ENCODE measurements at places on chromosomes 2 and 18. TPM values are rescaled to one million over a fixed set of nuclear protein-coding genes. Genes with fewer than 3 reads are reported as not detected.

TMEM37 gene
- 4.1 TPM for total RNA-seq

CNGA3 gene
- 0.11 TPM for total RNA-seq

PLB1 gene
- total RNA-seq, result 0.66 TPM

CCDC85A gene
- 4.4 TPM for total RNA-seq

NEU2 gene
- total RNA-seq, result not detected

GPR39 gene
- total RNA-seq, result not detected

CMPK2 gene
- total RNA-seq, result 4.2 TPM

HAAO gene
- total RNA-seq, result 2.7 TPM

LHCGR gene
- total RNA-seq, result 0.19 TPM

TTC32 gene
- 7.7 TPM for total RNA-seq

TMEM182 gene
- total RNA-seq, result 142 TPM

GNAL gene
- 6.9 TPM for total RNA-seq

AKAIN1 gene
- not detected for total RNA-seq

SCG2 gene
- total RNA-seq, result 0.14 TPM

DNA sequence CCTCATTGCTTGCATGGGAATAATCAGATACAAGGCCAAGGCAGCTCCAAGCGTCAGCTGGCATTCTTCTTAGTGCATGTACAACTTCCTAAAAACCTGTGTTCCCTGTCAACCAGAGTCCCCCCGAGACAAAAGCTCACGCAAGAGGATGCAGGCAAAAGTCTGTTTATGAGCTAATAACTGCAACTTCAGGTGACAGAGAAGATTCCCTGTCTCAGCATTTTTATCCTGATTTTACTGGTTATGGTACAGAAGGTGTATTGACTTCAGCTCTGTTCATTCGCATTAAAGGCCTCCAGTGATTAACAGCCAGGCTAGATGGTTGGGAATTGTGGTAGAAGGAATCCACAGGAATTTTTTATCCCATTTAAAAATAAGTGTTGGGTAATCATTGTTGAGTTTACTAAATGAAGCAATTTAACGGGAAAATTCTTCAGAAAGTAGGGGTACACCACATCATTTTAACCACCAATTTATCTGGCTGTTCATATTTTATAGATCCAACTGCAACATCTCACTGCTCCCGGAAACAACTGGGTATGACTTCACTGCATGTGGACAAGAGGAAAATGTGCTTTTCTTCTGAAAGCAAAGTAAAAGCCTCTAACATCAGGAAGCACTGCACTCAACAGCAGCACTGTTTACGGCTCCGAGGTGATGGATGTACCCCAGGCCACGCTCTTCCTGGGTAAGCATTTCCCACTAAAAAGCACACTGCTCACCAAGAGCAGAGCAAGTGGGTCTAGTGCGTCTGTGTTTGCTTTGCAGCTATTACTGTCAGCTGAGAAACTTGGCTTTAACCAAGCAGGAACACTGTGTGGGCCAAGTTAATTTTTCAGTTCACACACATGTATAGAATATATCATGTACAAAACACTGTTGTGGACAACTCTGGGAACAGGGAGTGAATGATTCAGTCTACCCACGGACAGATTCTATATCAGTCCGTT lies 31.9 kb downstream of the CCBE1 start:
- no peak overlapping the region for H3K4me3 ChIP-seq
- DNase-seq, result no peak
- H3K27me3 ChIP-seq, result no peaks in the 10 kb centered on the region
- no peak overlapping the region for H3K27ac ChIP-seq

DNA sequence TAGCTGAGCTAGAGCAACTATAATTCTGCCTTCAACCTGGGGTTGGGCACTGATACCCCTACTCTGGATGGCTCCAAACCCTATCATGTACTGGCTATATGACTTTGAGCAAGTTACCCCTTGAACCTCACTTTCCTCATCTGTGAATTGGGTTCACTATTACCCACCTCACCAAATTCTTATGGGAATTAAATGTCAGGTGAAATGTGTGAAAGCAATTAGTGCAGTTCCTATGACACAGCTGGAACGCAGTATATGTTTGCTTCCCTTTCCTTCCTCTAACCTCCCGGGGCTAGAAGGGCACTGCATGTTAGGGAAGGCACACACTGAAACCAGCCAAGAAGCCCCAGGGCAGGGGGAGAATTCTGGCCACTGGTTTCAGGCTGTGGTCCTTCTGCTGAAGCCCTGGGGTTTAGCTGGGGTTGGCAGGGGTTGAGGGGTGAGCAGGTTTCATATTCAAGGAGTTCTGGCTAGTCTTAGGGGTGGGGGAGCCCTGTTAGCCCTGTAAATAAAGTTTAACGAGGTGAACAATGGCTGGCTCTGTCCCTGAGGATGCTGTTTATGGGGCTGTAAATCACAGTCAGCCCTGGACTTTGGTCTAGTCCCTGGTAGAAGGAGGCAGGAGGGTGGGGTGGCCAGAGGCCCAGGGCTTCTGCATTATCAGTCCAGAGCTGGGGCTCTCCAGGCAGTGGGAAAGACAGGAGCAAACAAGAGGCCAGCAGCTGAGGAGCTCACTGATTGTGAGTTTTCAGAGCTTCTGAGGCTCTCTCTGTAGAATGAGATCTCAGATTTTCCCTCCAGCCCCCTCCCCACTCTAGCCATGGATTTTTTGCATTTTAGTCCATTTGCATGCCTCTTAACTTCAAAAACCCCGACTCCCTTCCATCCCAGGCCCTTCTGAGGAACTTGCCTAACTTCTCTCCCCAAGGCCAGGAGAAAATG lies 8.0 kb downstream of the PKDCC start:
- H3K27ac ChIP-seq, result no peak overlapping the region
- H3K36me3 ChIP-seq, result peaks cover 72% of the 10 kb centered on the region
- no peak for DNase-seq
- H3K4me3 ChIP-seq, result no peak overlapping the region
- H3K27me3 ChIP-seq, result no peaks in the 10 kb centered on the region

GRCh38 chr2:62457556-62457955 lies 48.4 kb downstream of the TMEM17 start:
- no peaks in the 10 kb centered on the region for H3K36me3 ChIP-seq
- H3K4me3 ChIP-seq, result peak overlapping the region; percentile 63
- DNase-seq, result no peak
- peak overlapping the region; percentile 78 for H3K27ac ChIP-seq
- peaks cover 19% of the 10 kb centered on the region for H3K4me1 ChIP-seq

- no peak overlapping the region for H3K4me3 ChIP-seq
- no peaks in the 10 kb centered on the region for H3K36me3 ChIP-seq
- H3K27ac ChIP-seq, result no peak overlapping the region
- no peak for DNase-seq
These were observed 31.8 kb downstream of the TGIF1 start for GRCh38 chr18:3481696-3482210.

DNA sequence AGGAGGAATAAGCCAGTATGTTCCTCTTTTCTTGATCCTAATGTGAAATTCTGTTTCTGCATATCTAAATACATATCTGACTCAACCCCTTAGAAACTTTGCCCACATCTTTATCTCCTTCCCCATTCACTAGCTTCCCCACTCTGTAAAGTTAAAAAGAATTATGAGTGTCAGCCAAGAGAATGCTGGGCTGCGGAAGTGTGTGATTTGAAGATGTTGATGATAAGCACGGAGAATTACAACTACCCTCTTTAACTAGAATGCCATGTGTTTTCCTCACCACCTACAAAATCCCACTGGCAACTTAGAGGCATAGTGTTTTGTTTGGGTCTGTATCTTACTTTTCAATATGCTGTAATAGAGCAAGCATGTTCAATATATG lies 490.4 kb upstream of the FANCL start:
- H3K4me1 ChIP-seq, result no peaks in the 10 kb centered on the region
- H3K4me3 ChIP-seq, result no peak overlapping the region
- no peak overlapping the region for H3K27ac ChIP-seq

DNA sequence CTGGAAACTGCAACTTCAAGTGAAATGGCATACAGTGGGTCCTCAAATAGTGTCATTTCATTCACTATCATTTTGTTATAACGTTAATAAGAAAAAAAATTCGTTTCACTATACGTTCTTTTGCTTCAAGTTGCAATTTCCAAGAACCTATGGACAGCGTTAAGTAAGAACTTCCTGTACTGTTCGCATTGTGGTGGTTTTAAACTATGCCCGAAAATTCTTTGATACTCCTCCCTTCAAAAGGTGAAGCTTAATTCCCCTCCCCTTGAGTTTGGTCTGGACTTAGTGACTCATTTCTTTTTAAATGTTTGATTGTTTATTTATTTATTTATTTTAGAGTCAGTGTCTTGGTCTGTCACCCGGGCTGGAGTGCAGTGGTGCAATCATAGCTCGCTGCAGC lies 20.7 kb downstream of the GNLY start:
- no peak overlapping the region for H3K4me3 ChIP-seq
- H3K27ac ChIP-seq, result peak overlapping the region; percentile 96
- no peak for DNase-seq
- H3K36me3 ChIP-seq, result no peaks in the 10 kb centered on the region

- no peak overlapping the region for H3K27ac ChIP-seq
- no peak overlapping the region for H3K4me3 ChIP-seq
- DNase-seq, result peak; percentile 46
- H3K4me1 ChIP-seq, result no peaks in the 10 kb centered on the region
- no peaks in the 10 kb centered on the region for H3K27me3 ChIP-seq
- H3K36me3 ChIP-seq, result no peaks in the 10 kb centered on the region
These were observed 29.2 kb upstream of the TEX44 start for GRCh38 chr2:231563378-231563961.

DNA sequence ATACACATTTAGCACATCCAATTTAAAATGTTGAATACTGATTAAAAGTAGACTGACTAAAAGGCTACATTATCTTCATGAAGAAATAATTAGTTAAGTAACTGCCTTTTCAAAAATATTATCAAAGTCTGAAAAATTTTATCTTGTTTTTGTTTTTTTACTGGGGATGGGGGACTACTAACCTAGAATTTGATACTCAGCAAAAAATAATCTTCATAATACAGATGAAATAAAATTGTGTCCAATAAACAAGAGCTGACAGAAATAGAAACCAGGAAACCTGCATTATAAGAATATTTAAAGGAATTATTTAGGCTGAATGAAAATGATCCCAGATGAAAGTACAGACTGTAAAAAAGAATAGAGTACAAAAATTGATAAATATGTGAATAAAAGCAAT lies 200.7 kb upstream of the RGPD4 start:
- no peak overlapping the region for H3K27ac ChIP-seq
- no peaks in the 10 kb centered on the region for H3K27me3 ChIP-seq
- no peak overlapping the region for H3K4me3 ChIP-seq

DNA sequence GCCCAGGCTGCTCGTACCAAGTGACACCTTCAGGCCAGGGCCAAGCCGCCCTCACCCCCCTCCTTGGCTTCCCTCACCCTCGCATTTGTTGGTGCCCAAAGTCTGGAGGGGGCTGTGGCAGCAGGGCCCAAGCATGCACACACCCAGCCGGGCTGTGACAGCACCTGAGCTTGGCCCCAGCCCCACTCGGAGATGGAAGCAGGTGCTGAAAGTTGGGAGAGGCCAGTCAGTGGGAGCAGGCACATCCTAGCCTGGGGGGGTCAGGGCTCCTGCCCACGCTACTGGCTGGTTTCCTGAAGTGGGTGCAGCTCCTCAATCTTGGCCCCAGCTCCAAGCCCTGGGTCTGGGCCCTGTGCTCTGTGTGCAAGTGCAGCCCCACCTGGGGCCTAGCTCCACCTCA lies 228.0 kb downstream of the RDH14 start:
- H3K4me1 ChIP-seq, result no peaks in the 10 kb centered on the region
- H3K27me3 ChIP-seq, result no peaks in the 10 kb centered on the region
- no peak overlapping the region for H3K27ac ChIP-seq
- no peak for DNase-seq

GRCh38 chr2:55482186-55482884 lies 37.2 kb upstream of the CFAP36 start:
- H3K27ac ChIP-seq, result no peak overlapping the region
- no peaks in the 10 kb centered on the region for H3K27me3 ChIP-seq
- H3K4me3 ChIP-seq, result no peak overlapping the region
- H3K4me1 ChIP-seq, result no peaks in the 10 kb centered on the region
- DNase-seq, result no peak
- H3K36me3 ChIP-seq, result no peaks in the 10 kb centered on the region

DNA sequence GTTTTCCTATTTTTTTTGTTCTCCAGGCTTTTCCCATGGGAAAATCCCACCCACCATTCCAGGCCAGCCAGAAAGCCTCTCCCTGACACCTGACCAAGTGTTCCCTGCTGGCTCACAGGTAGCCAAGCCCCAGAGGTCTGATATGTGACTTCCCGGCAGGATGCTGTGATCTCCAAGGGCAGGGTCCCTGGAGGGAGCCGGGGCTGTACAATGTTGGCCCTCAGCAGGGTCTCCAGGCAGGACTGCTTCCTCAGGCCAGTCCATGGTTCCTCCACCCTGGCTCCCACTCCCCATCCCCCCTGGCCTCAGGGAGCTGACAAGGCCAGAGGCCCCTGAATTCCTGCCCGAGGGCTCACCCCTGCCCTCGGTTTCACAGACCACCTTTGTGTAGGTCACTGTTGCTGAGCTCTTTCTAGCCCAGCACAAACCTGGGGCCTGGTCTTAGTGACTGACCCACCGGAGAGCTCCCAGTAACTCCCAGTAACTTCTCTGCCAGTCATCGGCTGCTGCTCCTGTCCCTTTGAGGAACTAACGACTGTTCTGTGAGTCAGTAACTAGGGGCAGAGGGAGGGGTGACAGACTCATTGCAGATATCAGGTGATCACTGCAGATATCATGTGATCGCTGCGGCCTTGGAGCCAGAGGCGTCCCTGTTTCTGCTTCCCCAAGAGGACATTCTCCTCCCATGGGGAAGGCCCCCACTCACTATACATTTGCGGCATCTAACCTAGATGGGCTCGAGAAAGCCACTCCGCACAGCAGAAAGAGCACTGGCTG lies 38.7 kb downstream of the SDC1 start:
- no peaks in the 10 kb centered on the region for H3K36me3 ChIP-seq
- no peak overlapping the region for H3K4me3 ChIP-seq

DNA sequence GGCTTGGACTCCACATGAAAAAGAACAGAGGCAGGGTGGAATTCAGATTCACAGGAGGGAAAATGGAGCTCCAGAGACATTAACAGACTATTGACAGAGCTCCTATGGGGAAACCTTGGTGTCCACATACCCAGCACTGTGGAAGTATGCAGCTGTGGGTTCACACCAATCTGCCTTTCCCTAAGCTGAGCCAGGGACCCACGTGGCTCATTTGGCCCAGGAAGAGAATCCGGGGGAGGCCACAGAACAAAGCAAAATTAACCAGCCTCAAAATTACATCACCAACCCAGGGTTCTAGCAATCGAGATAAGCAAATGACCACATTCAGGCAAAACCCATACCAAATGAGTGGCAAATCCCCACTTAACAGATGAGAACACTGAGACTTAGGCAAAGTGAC lies 105.8 kb upstream of the TWIST2 start:
- peaks cover 3% of the 10 kb centered on the region for H3K27me3 ChIP-seq
- H3K4me1 ChIP-seq, result no peaks in the 10 kb centered on the region
- H3K27ac ChIP-seq, result no peak overlapping the region
- H3K36me3 ChIP-seq, result no peaks in the 10 kb centered on the region

- H3K4me1 ChIP-seq, result peaks cover 8% of the 10 kb centered on the region
- H3K4me3 ChIP-seq, result peak overlapping the region; percentile 68
- H3K36me3 ChIP-seq, result no peaks in the 10 kb centered on the region
- peak; percentile 77 for DNase-seq
- H3K27ac ChIP-seq, result peak overlapping the region; percentile 95
These were observed 1.0 kb upstream of the LDLRAD4 start for GRCh38 chr18:13217466-13217961.

GRCh38 chr2:168461178-168461941 lies 5.3 kb downstream of the CERS6 start:
- no peaks in the 10 kb centered on the region for H3K27me3 ChIP-seq
- peaks cover 2% of the 10 kb centered on the region for H3K4me1 ChIP-seq
- H3K27ac ChIP-seq, result no peak overlapping the region
- DNase-seq, result no peak
- no peak overlapping the region for H3K4me3 ChIP-seq

Measured in heart right ventricle (tissue), 16 donors.